Mammary epithelial cell (primary cell): ENCODE measurements at places on chromosomes 3 and 15.
A peak's percentile ranks its signal among the peaks of the same experiment; 100 is the strongest.

DNA sequence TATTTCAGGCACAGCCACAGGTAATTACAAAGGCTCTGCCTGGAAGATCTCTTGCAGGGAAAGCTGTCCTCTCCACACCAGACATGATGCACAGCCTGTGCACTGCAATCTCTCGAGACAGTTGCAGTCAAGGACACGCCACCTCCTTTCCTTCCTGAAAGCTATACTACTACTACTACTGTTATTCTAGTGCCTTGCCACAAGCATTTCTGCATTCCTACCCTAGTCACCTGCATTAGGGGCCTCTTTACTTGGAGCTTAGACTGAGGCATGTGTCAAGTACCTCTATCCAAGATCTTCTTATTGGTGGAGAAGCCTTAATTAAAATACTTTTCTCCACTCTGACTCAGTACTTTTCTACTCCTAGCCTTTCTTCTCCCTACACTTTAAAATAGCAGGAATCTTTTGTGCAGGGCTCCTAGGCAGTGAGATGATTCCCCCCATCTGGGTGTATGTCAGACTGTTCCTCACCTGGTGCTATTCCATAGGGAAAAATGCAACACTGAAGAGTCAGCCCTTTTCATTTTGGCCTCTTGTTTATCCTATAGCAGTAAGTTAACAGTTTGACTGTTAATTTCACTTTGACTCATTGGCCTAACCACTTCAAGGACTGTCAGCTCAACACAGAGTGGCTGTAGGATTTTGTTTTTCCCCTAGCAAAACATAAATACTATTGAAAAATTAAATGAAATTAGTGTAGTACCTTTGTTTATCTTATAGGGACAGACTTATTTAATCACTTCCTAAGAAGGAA lies 78.9 kb downstream of the ESYT3 start:
- DNase-seq: no peak

- DNase-seq: peak; percentile 37
Measured at GRCh38 chr15:85753791-85754452, 40.8 kb downstream of the KLHL25 start.

DNA sequence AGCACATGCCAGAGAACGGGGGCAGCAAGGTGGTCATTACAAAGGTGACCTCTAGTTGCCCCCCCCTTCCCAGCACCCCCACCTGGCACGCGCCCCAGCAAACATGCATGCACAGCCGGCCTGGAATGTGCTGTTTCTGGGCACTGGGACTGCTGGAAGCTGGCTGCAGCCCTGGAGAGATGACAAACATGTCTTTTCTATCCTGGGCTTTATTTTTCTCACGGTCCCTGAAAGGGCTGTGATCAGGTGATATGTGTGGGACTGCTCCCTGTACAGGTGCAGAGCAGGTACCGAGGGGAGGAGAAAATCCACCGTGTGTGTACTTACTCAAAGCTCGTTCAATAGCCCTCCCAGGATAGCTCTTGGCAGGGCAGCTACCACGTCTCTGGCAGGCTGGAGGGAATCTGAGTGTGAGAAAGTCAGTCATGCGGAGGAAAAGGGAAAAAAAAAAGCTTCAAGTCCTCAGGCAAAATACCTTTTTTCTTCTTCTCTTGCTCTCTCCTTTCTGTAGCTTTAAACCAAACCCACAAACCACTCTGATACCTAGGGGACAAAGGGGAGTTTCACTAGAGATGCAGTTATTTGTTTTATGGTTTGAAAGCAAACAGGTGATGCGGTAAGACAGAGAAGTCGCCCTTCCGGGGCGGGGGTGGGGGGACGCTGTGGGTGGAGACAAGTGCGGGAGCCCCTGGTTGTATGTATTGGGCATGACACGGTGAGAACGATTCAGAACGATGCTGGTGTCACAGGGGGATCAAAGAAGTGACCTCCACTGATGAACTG lies 5.0 kb upstream of the HES1 start:
- peak; percentile 66 for DNase-seq

DNA sequence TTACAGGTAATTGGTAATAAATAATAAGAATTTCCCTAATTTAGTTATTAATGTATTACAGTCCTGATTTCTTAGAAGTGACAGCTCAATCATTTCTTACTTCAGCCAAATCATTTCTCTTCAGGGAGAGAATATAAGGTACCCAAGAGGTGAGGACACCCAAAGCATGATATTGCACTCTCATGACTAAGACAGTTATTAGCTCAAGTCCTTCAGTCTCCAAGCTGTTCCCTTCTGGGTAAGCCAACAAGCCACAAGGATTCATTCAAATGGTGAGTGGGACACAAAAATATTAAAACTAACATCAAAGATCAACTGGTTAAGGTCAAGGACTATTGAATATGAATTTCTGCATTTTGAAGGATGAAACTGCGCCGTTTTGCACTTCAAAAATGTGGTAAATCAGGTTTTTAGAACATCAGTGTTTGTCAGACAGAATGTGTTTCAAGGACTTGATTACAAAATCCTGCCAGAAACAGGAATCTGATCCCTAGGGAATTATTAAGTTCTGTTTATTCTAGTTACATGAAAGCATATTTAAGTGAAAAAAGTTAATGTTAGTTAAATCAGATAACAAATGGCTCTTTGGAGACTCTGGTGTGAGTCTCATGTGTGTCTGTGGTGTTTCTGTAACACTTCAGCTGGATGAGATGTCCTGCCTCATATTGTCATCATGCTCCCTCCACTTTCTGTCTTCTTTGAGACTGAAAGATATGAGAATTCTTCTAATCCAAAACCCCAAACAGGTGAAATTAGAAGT lies 101.7 kb upstream of the COL8A1 start:
- DNase-seq: no peak

DNA sequence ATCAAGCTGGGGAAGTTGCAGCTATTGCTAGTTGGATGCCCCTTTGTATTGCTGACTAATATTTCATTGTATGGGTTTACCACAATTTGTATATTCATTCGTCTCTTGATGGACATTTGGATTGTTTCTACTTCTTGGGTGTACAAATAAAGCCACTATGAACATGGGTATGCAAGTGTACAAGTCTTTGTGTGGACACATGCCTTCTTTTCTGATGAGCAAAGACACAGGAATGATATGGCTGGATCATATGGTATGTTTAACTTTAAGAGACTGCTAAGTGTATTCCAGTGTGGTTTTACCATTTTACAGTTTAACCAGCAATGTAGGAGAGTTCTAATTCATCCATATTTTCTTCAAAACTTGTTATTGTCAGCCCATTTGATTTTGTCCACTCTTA lies 32.2 kb downstream of the NECTIN3 start:
- peak; percentile 9 for DNase-seq

GRCh38 chr3:28224430-28224829 lies 17.0 kb upstream of the CMC1 start:
- DNase-seq: no peak

DNA sequence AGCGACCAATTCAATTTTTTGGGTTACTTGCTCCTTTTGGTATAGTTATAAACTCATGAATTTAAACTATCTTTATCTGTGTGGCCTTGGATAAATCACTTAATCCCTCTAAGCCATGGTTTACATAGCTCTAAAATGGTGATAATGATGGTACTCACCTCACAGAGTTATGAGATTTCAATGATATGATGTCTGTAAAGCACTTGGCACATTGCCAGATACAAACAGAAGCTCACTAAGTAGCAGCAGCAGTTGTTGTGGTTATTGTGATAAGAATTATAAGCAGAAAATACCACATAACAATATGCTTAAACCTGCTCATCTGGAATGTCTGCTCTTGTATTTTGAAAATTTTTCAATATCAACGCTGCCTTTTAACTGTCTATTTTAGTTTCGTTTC lies 185.1 kb upstream of the SNTN start:
- no peak for DNase-seq

DNA sequence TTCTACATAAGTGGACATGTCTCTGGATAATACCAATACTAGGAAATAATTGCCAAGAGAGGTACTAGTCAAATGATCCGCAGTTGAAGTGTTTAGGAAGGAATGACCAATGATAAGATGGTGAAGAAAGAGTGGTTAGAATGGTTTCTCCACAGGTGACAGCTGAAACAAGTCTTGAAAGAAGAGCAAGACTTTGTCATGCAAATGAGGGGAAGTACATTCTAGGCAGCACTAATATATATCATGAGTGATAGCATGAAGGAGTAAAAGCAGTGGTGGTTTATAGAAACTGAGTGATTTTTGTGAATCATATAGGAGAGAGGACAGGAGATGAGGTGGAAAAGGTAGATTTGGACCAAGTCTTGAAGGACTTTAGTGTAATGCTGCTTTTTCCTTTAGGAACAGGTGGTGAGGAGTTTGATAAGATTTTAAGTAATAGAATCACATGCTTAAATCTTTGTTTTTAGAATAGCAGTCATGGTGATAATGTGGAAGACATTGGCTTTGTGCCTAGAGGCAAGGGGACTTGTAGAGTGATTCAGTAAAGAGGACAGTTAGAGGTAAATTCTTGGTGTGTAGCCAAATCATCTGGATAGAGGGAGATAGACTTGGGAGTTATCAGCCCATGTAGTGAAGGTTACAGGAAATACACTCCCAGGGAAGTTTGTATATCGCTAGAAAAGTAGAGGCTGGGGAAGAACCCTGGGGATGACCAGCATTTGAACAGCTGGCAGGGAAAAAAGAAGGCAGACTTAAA lies 31.9 kb downstream of the SLMAP start:
- DNase-seq: peak; percentile 37

- DNase-seq: no peak
Measured at GRCh38 chr3:18579661-18580060, 154.5 kb upstream of the SATB1 start.

DNA sequence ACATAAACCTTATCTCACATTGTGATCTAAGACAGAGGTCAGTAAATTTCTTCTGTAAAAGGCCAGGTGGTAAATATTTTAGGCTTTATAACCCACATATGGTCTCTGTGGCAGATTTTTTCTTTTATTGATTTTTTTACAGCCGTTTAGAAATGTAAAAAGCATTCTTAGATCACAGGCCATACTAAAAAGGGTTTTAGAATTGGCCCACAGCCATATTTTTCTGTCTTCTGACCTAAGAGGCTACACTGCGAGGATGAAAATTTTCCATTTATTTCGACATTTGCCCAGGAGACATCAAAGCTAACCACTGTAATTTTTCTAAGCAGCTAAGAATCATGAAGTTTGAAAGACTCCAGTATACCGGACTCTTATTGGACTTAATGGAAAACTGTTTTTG lies 377.2 kb upstream of the SGO1 start:
- no peak for DNase-seq

- no peak for DNase-seq
Measured at GRCh38 chr3:37995652-37996641, 5.4 kb downstream of the VILL start.

GRCh38 chr15:41182266-41182665 lies 48.3 kb downstream of the EXD1 start:
- DNase-seq: no peak

DNA sequence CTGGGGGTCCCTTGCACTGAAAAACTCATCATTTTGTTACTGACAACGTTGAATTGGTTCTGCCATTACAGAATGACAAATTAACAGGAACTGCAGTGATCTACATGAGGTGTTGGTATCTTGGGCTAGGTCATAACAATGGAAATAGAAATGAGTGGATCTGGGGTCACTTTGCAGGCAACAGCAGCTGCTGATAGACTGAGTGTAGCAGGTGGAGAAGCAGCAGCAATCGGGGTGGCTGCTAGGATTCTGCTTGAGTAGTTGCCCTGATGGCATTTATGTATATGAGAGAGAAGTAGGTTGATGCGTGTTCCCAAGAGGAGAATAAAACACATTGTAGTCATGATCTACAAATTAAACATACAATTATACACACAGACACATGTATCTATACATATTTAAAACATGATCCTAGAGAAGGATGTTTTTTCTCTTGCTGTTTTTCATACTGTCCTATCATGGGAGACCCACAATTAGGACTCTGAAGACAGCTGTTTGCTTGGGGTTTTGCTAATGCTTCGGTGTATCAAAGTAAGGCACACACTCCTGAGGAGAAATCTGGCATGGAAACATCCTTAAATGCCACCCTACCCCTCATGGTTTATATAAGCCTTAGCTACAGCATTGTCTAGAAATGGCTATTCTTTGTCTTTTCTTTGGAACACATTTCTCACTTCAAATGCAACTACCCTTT lies 15.8 kb upstream of the THBS1 start:
- DNase-seq: no peak

DNA sequence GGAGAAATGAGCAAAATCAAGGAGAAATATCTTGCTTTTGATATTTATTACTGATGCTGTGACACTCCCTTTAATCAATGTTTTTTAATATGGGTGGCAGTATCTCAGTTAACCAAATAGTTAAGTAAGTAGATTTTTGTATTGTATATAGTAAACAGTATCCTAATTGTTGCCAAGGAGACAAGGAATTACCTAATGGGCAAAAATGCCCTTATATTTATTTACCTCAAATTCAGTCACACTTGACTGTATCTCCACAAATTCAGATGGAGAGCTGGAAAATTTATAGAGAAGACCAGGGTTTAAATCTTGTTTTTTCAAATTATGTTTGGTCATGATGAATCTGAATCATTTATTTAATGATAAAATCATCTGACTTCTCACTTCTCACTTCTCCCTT lies 3.6 kb upstream of the CHD2 start:
- no peak for DNase-seq

GRCh38 chr15:59137566-59137965 lies 32.6 kb downstream of the CCNB2 start:
- DNase-seq: no peak

- peak; percentile 27 for DNase-seq
Measured at GRCh38 chr3:188554404-188554803, 400.4 kb downstream of the LPP start.

DNA sequence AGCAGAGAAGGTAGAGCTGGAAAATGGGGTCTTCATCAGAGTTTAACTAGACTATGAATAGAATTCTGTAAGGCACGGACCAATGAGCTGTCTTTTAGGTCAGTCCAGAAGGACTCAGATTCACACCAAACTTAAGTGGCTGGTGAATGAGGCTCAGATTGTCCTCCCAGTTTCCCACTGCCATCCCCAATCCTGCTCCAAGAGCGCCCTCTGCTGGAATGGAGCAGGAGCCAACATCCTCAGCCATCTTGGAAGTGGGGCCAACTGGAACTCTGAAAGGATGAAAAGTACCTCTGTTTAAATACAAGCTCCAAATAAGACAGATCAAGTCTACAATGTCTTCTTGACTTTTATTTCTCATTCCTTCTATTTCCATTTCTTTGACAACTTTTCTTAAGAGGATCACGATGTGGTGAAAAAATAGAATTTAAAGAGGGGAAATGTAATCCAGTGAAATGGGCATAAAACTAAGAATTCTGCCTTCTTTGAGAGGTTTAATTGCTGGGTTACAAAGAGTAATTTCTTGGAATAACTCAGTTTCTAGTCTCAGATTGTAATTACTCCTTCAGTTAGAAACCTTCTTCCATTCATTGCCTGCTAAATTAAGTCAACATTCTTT lies 217.1 kb upstream of the TPRG1 start:
- peak; percentile 72 for DNase-seq

DNA sequence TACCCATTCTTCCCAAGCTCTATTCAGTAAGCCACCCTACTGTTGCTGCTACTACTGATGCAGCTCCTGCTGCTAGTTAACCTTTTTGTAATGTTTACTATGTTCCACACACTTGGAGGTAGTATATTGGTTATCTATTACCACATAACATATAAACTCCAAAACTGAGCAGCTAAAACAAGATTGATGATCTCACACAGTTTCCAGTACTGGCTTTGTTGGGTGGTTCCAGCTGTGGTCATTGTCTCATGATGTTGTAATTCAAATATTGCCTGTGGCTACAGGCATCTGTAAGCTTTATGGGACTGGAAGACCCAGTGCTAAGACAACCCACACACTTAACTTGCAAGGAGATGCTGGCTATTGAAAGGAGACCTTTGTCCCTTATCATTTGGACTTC lies 556.2 kb upstream of the SUCLG2 start:
- DNase-seq: no peak

- no peak for DNase-seq
Measured at GRCh38 chr3:182435860-182436259, 357.4 kb upstream of the ATP11B start.
